Cortex of kidney (tissue), 1 donor: ENCODE measurements at places on chromosomes 6 and 20.

DNA sequence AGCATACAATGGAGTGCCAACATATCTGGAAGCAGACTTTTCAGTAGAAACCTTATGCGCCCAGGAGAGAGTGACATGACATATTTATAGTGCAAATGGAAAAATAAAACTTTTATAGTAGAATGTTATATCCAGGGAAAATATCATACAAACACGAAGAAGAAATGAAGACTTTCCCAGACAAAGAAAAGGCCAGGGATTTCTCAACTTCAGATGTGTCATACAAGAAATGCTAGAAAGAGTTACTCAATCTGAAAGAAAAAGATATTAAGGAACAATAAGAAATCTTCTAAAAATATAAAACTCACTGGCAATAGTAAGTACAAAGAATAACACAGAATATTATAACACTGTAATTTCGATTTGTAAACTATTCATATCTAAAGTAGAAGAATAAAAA lies 1269.3 kb downstream of the GRIK2 start:
- no peak for DNase-seq

DNA sequence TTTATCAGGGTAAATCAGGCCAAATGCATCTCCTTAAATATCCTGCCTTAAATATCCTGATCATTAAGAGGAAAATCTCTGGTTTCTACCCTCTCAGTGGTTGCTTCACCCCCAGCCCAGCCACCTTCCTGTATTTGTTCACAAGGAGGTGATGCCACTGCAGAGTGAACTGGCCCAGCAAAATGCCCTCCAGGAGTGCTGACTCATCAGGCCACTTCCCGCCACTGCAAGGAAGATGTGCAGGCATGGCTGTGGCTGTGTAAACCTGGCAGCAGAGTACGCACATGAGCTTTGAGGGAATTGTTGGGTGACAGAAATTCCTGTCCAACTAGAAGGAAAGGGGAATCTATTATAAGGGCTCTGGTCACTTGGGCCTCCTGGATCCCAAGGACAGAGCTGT lies 13.8 kb downstream of the NQO2 start:
- no peak for DNase-seq

DNA sequence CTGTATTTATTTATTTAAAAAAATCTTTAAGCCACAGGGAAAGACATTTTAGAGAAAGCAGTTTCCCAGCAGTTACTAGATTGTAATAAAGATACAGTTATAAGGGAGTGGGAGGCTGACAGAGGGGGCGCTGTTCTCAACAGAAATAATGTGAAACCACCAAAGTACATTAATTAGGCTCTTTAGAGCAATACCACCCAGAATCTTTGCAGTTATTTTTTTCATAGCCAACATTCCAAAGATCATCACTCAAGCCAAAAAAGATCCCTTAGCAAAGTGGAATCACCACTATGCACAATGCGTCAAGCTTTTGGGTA lies 331.3 kb upstream of the DEFB112 start:
- DNase-seq = no peak

DNA sequence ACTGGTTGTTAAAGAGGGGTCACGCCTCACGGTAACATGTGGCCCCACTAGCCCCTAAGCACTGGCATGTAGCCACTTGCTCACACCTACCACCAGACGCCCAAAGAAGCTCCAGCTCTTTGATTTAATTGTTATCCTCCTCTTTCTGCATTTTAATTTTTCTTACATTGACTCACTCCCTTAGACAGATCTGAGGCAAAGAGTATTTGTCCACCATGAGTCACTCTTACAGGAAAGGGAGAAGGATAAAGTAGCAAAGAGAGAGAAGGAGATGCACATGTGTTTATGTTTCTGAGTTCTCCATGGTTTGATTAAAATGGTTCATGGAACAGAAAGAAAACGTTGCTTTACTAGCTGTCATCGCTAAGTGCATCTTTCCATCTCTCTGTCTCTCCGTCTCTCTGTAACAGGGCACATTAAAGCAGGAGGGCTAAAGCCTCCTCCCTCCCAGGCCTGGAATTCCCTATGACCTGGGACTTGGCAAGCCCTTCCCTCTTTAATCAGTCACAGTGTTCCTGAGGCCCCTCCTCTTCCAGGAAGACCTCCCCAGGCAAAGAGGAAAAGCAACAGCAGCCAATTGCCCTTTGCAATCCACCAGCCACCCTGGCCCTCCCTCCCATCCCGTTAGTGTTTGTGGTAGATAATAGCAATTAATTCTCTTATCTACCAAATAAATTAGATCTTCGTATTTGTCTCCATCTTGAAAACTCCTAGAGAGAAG lies 112.8 kb upstream of the TSHZ2 start:
- no peak for DNase-seq

- no peak for DNase-seq
Observed at GRCh38 chr6:106107043-106107613, 21.0 kb downstream of the PRDM1 start.

DNA sequence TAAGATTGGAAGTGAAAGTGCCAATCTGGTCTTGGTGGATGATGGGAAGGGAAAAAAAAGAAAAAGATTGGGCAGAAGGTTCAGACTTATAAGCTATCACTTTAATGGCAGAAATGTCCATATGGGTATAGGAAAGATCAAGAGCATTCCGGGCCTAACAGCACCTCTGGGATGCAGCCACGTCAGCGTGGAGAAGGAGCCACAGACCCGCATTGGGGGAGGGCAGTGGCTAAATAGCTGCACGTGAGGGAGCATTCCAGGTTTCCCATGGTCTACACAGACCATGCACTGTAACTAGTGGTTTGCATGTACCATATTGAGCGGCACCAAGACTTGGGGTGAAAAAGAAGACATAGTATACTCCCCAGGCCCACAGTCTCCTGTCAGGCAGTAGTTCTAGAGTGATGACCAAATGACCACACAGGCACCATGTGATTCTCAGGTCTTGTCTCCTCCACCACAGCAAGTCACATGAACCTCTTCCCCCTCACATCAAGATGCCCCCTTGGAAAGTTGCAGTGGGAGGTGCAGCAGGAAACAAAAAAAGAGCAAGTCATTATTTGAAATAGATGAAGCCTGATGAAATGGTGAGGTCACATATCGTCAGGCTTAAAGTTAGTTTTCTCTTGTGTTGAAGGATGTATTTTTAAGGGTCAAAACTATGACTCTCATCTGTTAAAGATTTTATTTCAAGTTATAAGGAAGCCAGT lies 94.4 kb upstream of the TNFAIP3 start:
- DNase-seq = no peak

GRCh38 chr6:1096967-1097765 lies 214.7 kb upstream of the FOXQ1 start:
- DNase-seq = no peak

DNA sequence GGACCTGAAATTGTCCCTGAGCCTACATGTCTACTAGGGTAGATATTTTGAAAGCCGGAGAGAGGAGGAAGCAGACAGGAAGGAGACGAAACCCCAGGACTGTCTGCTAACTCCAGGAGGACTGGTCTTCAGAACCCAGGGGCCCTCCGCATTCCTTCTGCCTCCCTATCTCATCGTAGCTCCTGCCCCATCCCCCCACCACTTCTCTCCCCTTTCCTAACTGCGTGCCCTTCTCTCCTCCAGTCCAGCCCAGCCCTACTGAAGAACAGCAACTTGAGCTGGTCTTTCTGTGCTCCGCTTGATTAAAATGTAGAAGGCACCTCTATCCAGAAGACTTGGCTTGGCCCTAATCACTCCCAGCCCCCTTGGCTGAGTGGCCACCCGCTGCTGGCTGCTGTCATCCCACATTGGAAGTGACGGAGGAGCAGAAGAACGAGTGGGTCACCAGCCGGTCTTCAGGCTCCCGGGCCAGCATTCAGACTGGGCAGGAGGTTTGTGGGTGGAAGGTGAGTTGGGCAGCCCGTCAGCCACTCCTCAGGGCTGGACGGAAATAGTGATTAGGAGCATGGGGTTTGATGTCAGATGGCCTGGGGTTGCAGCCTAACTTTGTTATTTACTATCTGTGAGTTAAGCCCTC lies 28.8 kb upstream of the ANGPT4 start:
- no peak for DNase-seq
